Colonic mucosa (tissue), 4 donors: ENCODE measurements at places on chromosomes 16 and 17.

DNA sequence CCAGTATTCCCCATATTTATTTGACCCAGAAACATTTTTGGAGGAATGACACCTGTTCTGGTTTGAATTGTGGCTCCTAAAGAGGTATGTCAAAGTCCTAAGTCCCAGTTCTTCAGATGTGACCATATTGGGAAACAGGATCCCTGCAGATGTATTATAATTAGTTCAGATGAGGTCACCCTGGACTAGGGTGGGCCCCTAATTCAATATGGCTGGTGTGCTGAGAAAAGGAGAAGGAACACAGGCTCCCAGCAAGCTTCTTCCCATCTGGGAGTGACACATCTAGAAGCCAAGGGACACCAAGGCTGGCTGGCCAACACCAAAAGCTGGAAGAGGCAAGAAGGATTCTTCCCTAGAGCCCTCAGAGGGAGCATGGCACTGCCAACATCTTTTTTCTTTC, 3.8 kb upstream of the GCSH start:
- DNase-seq = no peak

- no peak for DNase-seq
Measured at GRCh38 chr17:58564971-58565370, 50.5 kb upstream of the MTMR4 start.

- DNase-seq = peak; percentile 40
Measured at GRCh38 chr17:50266384-50267073, 7.7 kb upstream of the TMEM92 start.

GRCh38 chr16:51355195-51355594, 204.1 kb upstream of the SALL1 start:
- no peak for DNase-seq

DNA sequence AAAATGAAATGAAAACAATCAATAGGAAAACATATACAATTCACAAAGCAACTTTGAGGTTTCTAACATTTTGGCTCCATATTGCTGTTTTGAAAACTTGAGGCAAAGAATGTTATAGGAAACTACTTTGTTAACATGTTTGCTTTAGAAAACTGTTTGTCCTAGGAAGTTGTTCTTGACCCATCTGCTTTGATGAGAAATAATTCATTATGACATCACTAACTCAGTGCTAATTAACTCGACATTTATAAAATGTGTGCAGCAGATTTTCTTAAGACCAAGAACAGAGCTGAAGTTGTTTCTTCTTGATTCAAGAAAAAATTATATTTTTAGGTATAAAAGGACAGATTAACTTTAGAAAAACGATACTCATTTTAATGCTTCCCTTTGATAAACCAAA, 94.7 kb downstream of the SOX9 start:
- DNase-seq = no peak

- DNase-seq = no peak
Measured at GRCh38 chr17:11909348-11909747, 87.9 kb downstream of the ZNF18 start.

GRCh38 chr16:64272028-64272427, 849.8 kb downstream of the CDH11 start:
- no peak for DNase-seq

DNA sequence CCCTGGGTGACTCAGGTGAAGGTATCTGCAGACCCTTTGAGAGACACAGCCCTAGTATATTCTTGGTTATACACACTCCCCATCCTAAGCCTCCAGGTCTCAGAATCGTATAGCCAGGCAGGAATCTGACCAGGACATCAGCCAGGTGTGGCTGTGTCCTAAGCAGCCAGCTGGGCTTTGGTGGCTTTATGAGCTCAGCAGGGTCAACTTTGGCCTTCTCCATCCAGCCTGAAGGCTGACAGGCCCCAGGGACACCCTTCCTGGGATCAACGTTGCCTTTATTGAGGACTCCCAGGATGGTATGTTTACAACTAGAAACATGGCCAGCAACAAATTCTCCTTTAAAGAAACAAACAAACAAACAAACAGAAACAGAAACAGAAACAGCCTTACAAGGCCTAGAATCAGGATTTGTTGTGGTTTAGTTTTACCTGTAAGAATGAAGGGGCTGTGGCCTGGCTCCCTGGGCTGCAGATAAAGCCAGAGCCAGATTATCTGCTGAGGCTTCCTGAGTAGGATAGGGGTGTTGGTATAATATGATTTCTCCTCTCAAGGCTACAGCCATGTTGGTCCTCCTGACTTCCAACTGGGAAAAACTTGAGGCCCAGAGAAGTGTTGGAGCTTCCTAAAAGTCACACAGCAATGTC, 8.5 kb downstream of the KIF19 start:
- DNase-seq = no peak

- no peak for DNase-seq
Measured at GRCh38 chr17:43733956-43734355, 24.6 kb downstream of the SOST start.

DNA sequence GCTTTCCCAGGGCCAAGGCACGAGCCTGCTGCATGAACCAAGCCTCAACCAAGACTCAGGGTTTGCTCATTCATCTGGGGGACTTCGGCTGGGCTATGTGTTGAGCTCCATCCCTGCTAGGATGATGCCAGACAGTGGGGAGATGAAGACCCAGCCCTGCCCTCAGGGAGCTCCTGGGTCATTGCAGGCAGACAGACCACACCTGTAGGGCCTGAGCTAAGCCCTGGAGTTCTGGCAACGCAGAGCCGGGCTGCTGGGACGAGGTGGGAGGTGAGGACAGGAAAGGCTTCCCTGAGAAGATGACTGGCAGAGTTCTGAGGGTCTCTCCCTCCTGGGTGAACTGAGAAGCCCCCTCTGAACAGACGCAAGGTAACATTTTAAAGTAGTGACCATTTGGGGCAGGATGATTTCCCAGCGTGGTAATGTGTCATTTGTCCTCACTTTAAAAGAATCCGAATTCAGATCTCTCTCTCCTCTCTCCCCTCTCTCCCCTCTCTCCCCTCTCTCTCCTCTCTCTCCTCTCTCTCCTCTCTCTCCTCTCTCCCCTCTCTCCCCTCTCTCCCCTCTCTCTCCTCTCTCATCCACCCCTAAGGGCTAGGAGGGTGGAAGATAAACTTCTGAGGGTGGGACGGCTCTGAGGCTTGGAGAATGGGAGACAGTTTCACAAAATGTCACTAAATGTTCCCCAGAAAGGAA, 98.4 kb downstream of the MGAT5B start:
- no peak for DNase-seq

DNA sequence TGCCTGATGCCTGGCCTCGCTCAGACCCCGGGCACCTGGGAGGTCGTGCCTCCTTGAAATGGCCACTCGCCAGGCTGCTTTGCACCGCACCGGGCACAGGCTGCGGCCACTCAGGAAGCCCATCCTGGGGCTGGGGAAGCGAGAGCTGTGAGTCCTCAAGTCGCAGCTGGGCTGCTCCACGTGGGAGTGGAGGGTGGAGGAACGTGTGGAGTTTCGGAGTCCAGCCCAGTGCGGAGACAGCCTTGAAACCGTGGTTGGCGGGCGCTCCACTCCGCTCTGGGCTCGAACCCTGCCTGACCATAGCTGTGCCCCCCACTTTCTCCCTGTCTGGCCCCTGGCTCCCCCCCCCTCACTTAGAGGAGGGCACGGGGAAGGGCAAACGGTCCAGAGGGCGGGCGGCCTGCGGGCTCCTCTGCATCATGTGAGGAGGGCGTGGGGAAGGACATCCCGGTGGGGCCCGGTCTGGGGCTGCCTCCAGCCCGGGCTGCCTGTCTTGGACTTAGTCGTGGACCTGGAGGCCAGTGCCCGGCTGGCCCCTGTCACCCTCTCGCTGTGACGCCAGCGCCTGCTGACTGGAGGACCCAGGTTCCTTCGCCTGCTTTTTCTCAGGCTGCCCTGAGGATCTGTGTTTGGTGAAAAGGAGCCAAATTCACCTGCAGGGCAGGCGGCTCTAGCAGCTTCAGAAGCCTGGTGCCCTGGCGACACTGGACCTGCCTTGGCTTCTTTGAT, 2.5 kb downstream of the UBE2I start:
- no peak for DNase-seq

DNA sequence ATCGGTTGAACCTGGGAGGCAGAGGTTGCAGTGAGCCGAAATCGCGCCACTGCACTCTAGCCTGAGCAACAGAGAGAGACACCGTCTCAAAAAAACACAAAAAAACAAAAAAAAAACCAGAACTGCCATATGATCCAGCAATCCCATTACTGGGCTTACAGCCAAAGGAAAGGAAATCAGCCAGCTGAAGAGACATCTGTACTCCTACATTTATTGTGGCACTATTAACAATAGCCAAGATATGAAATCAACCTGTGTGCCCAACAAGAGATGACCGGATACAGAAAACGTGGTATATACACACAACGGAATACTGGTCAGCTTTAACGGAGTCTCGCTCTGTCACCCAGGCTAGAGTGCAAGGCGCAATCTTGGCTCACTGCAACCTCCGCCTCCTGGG, 14.6 kb downstream of the FANCA start:
- DNase-seq = no peak

DNA sequence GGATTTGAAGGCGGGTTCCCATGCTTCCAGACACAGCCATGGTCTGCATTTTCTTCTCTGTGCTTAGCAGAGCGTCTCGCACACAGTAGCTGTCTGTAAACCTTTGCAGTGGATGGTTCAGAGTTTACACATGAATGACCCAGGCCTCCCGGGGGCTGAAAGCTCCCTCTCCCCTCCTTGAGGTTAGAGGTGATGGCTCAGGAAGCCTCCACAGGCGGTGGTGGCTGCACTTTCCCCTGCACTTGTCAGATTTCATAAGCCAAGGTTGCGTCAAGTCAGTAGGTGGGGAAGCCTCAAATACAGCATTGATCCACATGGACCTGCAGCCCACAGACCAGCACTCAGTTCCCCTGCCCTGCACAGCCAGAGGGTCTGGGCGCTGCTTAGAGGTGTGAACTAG, 211.9 kb downstream of the KATNIP start:
- no peak for DNase-seq

GRCh38 chr17:40095944-40096791, 4.2 kb downstream of the NR1D1 start:
- DNase-seq = peak; percentile 71

GRCh38 chr16:88939972-88940861, 36.8 kb downstream of the CBFA2T3 start:
- DNase-seq = no peak

- DNase-seq = no peak
Measured at GRCh38 chr17:6231886-6232731, 161.9 kb downstream of the WSCD1 start.

DNA sequence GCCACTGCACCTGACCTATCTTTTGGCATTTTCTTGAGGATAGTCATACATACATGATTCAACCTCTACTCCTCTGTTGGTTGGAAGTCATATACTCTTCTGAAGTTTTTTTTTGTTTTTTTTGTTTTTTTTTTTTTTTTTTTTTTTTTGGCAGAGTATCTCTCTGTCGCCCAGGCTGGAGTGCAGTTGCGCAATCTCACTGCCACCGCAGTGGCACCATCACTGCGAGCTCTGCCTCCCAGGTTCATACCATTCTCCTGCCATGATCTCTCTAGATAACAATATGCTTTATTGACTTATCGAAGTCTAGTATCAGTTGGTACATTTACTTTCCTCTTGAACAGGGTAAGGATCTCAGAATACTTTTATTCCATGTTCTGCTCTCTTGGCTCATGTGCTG, 224.2 kb upstream of the WSCD1 start:
- no peak for DNase-seq

DNA sequence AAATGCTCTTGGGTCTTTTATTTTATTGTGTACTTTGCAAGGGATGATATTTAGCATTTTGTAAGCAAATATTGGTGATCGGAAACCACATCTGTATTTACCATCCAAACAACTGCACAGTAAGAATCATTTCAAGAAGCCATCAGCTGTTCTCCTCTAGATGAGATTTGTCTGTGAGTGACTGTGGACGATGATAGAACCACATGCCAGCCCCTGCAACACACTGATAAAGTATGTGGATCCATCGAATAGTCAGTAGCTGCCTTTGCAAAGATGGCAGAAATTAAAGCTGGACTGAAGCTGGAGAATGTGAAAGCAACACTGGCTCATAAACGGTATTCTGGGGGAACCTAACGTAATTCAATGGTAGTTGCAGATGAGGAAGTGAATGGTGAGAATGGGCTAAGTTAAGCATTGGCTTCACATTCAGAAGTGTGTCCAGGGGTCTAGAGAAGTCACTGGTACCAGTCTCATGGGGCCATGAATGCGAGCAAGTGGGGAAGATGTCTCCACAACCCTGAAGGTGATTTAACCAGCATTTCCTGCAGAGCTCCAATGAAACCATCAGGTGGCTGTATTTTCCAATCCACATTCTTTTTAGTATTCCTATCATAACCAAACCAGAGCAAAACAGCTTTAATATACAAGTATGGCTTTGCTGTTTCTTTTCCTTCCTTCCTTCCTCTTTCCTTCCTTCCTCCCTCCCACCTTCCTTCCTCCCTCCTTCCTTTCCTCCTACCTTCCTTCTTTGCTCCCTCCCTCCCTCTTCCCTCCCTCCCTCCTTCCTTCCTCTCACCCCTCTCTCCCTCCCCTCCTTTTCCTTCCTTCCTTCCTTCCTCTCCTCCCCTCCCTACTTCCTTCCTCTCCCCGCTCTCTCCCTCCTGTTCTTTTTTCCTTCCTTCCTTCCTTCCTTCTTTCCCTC, 169.4 kb downstream of the ABCA8 start:
- DNase-seq = no peak

DNA sequence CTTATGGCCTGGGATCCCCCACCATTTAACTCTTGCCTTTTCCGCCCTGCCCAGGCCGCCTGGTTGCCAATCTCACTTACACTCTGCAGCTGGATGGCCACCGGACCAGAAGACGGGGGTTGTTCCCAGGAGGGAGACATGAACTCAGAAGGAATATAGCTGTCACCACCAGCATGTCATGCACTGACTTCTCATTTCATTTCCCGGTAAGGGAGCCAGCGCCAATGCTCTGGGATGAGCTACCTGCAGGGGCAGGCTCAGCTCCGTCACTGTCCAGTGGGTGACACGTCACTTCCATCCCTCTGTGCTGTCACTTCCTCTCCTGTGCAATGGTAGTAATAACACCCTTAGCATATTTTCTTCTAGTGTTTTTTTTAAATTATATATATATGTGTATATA, 26.7 kb downstream of the ITGAL start:
- DNase-seq = no peak

DNA sequence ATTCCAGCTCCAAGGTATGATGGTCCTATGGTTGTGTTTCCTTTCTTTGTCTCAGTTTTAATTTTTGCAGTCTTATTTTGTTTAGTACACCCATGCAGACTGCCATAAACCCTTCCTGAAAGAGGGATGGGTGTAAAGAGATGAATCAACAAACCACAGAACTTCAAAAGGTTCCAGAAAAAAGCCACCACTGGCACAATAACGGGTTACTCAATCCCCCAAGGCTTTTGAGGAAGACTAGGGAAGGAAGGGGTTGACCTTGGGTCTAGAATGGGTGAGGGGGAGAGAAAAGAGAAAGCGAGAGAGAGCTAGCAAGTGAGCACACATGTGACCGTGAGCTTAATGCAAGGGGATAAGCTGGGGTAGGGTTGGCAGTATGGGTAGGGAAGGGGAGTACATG, 168.1 kb downstream of the XYLT1 start:
- DNase-seq = no peak

GRCh38 chr17:55510986-55511721, at the start of gene SMIM36:
TSS of gene SMIM36 (minus strand) at chr17:55511452.
- DNase-seq = no peak
